Fibroblast of villous mesenchyme (primary cell): ENCODE measurements at places on chromosomes 5 and 9. TPM values are rescaled to one million over a fixed set of nuclear protein-coding genes. Genes with fewer than 3 reads are reported as not detected.

Gene FOXD4L3
- total RNA-seq = 0.32 TPM in 1 of 2 replicates, not detected in the other

Gene N4BP3
- 0.43 and 0.64 TPM in 2 replicates for total RNA-seq

- DNase-seq = peak; percentile 25
Measured at GRCh38 chr5:128015978-128016377, 67.6 kb upstream of the SLC12A2 start.

DNA sequence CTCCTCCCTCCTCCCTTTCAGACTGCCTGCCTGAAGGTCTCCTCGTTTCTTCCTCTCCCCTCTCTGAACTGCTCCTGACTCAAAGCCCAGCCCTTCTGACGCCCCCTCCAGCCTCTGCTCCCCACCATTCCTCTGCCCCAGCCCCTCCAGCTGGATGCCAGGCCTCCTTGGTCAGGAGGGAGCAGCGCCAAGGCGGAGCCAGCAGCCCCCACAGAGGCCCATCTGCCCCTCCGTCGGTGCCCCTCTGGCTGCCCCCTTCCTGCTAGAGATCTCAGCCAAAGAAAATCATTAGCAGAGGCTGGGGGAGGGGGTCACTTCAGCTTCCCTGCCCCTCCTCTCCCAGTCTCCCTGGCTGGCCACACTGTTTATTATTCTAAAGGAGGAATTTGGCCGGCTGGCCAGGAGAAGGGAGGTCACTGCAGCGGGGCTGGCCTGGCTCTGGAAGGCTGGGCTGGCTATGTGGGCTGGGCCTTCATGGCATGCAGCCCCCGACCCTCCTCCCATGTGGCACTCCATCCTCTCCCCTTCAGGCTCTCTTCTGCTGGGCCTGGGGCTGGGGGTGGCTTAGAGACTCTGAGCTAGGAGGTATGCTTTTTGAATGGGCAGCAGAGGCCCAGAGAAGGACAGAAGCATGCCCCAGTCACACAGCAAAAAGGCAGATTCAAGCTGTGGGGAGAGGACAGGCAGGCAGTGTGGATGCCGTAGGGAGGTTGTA lies 16.9 kb downstream of the PDGFRB start:
- DNase-seq = peak; percentile 95

- DNase-seq = no peak
Measured at GRCh38 chr5:149796030-149796429, 65.9 kb downstream of the PPARGC1B start.

GRCh38 chr5:60810438-60811085 lies 33.5 kb downstream of the ELOVL7 start:
- DNase-seq = no peak

DNA sequence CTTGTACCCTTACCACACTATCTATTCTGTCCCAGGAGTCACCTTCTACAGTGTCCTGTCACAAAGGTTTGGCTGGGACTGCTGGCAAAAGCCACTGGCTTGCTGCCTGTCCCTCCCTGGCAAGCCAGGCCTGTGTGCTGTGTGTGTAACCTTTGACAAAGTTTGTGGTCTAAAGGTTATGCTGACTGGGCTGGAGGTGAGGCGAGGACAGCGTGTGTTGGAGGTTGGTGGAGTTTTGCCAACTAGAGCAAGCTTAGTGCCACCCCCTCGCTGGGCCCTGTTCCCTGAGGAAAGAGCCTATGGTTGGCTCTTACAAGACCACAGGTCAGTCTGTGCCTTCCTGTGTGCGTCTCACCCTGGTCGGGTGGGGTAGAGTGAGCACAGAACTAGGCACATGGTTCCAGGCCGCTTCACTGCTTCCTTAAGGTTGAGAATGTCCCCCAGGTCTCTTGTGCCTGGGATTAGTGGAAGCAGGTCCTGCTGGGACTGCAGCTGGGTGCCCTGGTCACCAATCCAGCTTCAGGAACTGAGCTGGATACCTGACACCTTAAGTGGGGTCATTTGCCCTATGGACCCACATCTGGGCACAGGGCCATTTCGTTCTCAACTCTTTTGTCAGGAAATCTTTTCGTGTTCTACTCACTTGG lies 152.2 kb downstream of the GADD45G start:
- DNase-seq = no peak
